Right atrium auricular region (tissue), 2 donors: ENCODE measurements at places on chromosomes 3 and 15.

DNA sequence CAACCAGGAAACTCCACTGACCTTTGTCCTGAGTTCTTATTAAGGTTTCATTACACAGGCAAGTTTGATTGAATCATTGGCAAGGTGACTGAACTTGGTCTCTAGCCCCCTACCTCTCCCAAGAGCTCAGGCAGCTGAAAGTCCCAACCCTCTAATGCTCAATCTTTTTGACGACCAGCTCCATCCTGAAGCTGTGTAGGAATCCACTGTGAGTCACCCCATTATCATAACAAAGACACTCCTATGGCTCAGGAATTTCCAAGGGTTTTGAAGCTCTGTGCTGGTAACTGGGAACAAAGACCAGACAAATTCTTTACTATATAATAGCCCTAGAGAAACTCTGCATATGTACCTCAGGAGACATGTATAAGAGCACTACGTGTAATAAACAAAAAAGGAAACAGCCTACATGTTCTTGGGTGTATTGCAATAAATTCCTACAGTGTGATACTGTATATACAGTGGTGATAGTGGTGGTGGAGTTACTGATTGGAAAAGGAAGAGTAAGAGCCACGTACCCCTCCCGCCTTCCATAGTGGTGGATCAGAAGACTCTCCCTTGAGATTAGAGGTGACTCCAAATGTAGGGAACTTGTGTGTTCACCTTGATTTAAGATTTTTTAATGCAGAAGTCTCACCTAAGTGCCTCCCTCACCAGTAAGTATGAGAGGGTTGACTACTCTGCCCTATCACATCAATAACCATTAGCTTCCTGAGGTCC is 116.6 kb downstream of the ST8SIA2 start:
- no peak for DNase-seq

DNA sequence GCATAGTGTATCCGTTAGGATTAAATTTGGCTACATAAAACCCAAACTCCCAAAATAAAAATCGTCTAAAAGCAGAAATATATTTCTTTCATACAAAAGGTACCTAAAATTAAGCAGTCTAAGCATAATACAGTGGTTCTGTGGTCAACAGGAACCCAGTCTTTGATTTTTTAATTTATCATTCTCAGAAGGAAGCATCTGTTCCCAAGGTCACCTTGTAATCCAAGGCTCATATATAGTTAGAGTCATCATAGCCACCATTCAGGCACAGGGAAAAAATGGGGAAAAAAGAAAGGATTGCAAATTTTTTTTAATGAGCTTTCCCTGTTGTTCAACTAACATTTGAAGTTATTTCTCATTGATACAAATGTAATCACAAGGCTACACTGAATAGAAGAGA is 983.2 kb downstream of the PLOD2 start:
- no peak for DNase-seq

- no peak for DNase-seq
These were observed 7.9 kb downstream of the P4HTM start for GRCh38 chr3:48997714-48998637.

GRCh38 chr15:34018021-34018645 is 20.9 kb downstream of the AVEN start:
- no peak for DNase-seq

DNA sequence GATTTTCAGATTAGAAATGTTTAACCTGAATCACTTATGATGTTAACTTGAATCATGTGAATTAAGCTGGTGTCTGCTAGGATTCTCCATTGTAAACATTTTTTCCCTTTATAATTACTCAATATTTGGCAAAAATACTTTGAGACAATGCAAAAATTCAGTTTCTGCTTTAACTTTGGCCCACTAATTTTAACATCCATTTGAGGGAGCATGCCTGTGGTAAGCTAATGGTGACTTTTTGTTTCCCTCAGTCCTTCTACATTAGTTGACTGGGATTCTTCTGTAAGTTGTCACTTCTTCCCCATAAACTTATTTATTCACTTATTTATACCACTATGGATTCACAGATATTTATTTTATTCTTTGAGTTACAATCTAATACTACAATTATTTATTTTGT is 59.3 kb downstream of the PIK3R4 start:
- DNase-seq: no peak

GRCh38 chr15:61196711-61197586 is 32.2 kb downstream of the RORA start:
- no peak for DNase-seq

GRCh38 chr3:23888617-23889228 is 28.1 kb downstream of the NKIRAS1 start:
- no peak for DNase-seq

- DNase-seq: no peak
These were observed 521.7 kb upstream of the MCTP2 start for GRCh38 chr15:93709708-93710107.

GRCh38 chr3:98692787-98693473 is 70.2 kb upstream of the ST3GAL6 start:
- no peak for DNase-seq

GRCh38 chr3:17730318-17730967 is 12.0 kb downstream of the TBC1D5 start:
- DNase-seq: no peak

DNA sequence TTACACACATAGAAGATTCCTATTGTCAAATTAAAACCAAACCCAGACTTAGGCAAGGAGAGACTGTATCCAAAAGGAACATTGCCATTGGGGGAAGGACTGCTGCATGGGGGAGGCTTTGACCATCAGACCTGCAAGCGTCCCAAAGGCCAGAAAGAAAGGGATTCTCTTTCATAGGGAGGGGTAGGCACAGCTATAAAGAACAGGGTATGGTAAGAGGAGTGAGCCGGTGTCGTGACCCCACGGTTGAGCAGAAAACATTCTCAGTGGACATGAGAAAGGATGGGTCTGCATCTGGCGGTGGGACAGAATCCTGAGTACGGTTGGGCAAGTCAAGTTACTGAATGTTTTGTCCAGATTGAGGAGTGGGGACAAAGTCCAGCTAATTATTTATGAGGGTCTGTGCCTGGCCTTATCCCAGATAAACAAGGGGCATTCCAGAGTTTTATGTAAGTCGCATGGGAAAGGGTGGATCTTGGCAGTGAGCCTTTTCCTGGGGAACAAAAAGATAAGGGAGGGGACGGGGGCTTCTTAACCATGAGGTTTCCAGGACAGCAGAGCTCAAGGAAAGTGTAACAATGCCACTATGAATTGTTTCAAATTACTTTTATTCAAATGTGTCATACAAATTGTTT is 357.8 kb downstream of the OCA2 start:
- no peak for DNase-seq

DNA sequence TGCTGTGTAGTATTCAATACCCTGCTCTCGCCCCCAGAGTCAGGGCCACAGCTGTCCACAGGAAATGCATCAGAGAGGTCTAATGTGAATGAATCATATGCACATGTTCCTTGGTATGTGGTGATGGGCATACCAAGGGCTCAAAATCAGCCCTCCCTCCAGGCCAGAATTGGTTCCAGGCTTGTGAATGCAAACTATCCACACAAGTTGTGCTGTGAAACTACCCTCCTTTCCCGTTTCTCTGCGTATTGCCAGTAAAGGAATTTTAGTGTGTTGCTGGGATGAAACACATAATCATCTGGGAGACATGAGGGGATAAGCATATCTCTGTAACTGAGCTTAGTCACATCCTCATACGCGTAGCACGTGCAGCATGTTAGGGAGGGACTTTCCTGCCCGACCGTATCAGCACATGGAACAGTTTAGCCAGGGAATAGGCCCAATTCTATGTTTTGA is 9.2 kb upstream of the MME start:
- no peak for DNase-seq

DNA sequence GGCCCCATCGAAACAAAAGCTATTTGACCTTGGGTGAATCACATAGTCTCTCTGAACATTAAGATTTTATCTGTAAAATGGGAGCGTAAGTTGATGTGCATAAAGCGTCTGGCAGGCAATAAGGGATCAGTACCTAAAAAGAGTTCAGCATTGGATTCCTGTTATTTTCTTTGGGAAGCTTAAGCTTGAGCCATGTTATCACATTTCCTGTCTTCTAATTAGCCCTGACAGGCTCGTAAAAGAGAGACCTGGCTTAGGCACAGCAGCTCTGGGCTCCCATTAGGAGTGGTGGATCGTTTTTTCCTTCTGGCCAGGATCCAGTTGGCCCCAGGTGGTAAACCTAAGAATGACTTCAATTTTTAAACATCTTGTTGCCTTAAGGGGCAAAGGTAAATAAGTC is 26.0 kb upstream of the CA12 start:
- peak; percentile 36 for DNase-seq

DNA sequence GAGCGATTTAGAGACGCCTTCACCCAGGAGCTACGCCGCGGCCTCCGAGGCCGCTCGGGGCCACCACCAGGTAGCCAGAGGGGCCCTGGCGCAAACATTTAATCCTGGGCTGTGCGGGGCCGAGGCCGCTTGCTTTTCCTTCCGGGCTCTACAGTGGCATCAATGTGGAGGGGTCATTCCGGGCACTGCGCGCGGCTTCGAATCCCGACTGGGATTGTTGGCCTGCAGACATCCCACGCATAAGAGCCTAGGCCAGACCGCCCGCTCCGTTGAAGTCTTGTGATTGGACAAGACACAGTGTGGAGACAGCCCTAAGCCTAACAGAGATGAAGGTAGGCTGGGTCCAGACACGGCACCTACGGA is 568 bp upstream of the NCBP2 start:
- DNase-seq: no peak

DNA sequence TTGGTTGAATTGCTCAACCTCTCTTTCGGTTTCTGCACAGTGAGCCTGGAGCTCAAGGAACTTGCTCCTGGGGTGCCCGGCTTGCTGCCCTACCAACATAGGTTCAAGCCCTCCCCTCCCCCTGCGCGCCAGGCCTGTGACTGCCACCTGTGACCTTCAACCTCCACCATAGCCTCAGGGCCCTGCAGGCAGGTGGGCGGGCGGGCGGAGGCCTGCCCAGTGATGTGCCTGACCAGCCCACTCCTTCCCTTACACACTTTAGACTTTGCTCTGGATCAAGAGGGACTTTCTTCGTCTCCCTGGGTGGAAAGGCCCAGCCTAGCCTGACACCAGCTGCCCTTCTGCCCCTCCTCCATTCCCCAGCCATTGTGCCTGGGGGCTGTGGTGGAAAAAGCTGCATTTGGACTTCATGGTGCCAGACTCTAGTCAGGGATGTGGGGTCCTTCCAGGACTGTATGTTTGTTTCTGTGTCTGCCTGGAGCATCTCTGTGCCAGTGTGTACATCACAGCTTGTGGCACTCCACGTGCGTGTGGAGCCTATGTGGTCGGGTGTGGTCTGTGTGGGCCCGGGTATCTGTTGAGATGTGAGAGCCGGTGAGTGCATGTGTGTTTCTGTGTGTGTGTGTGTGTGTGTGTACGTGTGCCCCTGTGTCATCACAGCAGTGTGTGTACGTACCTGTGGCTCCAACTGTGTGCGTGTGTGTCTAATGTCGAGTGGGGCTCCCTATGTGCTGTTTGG is 9.5 kb downstream of the PRKCD start:
- DNase-seq: no peak

DNA sequence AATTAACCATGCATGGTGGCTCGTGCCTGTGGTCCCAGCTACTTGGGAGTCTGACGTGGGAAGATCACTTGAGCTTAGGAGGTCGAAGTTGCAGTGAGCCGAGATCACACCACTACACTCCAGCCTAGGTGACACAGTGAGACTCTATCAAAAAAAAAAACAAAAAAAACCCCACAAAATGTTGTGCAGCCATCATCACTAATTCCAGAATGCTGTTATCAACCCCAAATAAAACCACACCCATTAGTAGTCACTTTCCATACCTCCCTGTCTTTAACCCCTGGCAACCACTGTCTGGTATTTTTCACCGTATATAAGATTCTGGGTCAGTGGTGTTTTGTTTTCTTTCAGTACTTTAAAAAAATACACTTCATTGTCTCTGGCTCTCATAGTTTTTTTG is 16.6 kb downstream of the HMCES start:
- DNase-seq: no peak

DNA sequence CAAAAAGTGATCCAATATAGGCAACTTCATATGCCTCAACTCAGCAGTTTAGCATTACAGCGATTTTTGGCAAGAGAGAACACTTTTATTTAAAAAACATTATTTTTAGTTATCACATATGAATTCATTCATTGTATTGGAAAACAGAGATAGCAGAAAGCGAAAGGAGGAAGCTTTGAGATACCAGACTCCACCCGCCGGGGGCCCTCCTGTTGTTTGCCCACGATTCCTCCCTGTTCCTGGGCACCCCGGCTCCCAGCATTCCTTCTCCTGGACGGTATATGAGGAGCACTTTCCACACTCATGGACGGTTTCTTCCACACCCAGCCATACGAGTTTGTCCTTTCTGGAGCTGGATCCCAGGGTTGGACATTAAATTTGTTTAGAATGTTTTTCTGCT is 18.2 kb downstream of the APBA2 start:
- DNase-seq: no peak

GRCh38 chr3:45462522-45463265 is 74.3 kb downstream of the LARS2 start:
- DNase-seq: no peak

- no peak for DNase-seq
These were observed 97.5 kb downstream of the CHL1 start for GRCh38 chr3:294096-294495.

GRCh38 chr15:80982205-80982604 is 7.4 kb downstream of the MESD start:
- no peak for DNase-seq

DNA sequence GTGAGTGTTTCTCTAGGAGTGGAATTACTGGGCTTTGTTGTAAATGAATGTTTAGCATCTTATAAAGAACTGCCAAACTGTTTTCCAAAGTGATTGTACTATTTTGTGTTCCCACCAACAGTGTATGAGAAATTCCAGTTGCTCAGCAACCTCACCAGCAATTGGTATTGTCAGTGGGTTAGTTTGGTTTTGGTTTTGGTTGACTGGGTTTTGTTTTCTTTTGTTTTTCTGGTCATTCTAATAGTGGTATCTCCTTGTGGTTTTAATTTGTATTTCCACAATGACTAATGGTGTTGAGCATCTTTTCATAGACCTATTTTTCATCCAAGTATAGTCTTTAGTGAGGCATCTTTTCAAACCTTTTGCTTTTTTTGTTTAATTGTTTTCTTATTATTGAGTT is 27.1 kb downstream of the FILIP1L start:
- DNase-seq: no peak

DNA sequence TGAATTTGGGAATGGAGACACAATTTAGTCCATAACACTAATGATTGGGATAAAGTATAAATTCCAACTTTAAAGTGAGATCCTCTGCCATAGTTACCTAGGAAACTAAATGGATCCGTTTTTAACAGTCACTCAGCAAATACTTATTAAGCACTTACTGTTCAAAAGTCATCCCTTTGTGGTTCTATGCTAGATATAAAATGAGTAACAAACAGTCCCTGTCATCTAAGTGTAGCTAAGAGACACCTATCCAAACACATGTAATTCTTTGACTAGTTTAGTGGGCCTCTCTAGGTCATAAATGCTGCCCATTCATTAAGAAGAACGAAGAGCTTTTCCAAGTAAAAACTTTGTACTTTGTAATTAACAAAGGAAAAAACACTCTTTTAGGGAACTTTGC is 244.2 kb upstream of the CDIN1 start:
- DNase-seq: no peak

DNA sequence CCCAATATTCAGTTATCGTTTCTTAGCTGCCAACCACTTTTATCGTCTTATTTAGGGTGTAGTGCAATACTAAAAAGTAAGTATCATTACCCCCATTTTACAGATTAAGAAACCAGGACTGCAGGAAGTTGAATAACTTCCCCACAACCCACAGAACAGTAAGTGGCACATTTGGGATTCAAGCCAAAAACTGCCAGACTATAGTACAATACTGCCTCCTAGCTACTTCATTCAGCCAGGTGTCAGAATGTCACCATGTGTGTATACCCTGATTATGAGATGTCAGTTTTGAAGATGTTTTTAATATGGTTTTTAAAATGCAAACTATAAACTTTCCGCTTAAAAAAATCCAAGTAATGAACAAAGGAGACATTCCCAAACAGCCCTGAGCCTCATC is 74.2 kb upstream of the PROK2 start:
- no peak for DNase-seq
